ENCODE measurements at places on chromosomes 5 and 9.

- DNase-seq, result no peak
Measured at GRCh38 chr9:123362856-123363255, 6.9 kb downstream of the CRB2 start.

DNA sequence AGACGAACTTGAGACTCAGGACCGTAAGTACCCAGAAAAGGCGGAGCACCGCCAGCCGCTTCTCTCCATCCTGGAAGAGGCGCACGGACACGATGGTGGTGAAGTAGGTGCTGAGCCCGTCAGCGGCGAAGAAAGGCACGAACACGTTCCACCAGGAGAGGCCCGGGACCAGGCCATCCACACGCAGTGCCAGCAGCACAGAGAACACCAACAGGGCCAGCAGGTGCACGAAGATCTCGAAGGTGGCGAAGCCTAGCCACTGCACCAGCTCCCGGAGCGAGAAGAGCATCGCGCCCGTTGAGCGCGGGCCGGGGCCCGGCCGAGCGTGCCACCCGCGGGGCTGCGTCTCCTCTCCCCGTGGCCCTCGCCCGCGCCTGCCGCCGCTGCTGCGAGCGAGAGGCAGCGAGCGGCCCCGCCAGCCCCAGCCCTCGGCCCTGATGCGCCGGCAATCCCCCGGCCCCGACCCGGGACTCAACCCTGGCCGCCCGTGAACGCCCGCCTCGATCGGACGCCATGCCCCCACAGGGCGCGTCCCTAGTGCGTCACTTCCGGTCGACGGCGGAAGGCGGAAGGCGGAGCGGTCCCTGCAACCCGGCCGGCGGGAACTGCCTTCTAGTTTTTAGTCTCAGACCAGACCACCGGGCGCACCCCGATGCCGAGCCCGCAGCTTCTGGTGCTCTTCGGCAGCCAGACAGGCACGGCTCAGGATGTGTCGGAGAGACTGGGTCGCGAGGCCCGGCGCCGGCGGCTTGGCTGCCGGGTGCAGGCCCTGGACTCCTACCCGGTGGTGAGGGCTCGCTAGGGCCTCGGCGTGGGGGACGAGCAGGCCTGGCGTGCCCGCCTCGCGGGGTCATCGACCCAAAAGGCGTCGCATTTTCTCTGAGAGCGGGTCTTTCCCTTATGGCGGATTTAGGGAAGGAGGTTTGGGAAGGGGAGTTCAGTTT, at the start of the genes NDOR1 and TMEM203:
NDOR1 (plus strand) TSS at position 575 of the 944 bp plus-strand sequence; CDS start at position 653, 78 bp downstream.
TMEM203 (minus strand) TSS at position 523 of the 944 bp plus-strand sequence; CDS start at position 289, 234 bp downstream.
- DNase-seq, result peak; percentile 94

GRCh38 chr9:73683862-73684591, 532.4 kb downstream of the ANXA1 start:
- DNase-seq, result no peak

GRCh38 chr5:11000515-11001353, 239.7 kb upstream of the DAP start:
- DNase-seq, result no peak

GRCh38 chr9:114958021-114958843, 27.8 kb upstream of the TNFSF8 start:
- DNase-seq, result peak; percentile 50

DNA sequence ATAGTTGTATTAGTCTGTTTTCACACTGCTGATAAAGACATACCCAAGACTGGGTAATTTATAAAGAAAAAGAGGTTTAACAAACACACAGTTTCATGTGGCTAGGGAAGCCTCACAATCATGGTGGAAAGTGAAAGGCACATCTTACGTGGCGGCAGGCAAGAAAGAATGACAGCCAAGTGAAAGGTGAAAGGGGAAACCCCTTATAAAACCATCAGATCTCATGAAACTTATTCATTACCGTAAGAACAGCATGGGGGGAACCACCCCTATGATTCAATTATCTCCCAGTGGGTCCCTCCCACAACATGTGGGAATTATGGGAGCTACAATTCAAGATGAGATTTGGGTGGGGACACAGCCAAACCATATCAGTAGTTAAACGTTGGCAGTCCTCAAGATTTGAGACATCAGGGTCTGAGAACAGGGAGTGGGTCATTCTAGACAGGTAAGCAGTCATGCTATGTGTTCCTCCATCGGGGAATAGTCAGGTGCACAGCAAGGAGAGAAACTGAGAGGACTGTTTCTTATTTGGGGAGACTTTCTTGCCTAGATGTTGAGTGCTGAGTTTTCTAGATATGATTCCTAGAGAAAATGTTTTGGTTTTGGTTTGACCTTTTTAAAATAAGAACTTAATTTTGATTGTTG, 45.8 kb upstream of the ENTREP1 start:
- DNase-seq, result no peak

- no peak for DNase-seq
Measured at GRCh38 chr5:174384509-174384947, 339.0 kb downstream of the NSG2 start.

GRCh38 chr9:93020771-93021670, 37.5 kb upstream of the SUSD3 start:
- no peak for DNase-seq

DNA sequence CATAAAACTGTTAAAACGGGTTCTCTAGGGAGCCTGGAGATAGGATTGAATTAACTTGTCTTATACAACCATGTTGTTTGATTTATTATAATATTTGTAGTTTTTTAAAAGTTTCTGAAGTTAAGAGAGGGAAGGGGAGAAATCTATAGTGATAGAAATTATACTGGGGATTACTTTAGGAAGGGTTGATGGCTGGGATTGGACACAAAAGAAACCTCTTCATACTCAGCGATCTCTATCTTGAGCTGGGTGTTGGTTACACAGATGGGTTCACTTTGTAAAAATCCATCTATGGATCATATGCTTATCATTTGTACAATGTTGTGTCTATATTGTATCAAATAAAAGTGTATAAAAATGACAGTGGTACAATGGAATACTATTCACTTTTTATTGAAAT, 30.0 kb downstream of the TNPO1 start:
- no peak for DNase-seq

DNA sequence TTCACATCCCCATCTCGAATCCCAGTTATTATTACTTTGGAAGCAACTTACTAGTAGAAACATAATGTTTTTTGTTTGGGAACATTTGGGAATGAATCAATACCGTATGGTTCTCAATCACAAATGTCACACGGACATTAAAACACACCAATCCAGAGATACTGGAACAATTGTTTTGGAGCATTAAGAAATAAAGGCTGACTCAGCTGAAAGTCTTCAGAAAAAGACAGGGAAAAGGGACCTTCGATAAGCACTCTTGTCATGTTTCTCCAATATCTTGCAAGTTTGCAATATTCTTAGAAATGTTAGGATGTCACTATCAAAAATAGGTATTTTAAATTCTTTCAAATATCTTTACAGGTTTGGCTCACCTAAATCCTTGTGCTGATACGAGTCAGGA, 362.4 kb downstream of the CETN3 start:
- DNase-seq, result no peak

DNA sequence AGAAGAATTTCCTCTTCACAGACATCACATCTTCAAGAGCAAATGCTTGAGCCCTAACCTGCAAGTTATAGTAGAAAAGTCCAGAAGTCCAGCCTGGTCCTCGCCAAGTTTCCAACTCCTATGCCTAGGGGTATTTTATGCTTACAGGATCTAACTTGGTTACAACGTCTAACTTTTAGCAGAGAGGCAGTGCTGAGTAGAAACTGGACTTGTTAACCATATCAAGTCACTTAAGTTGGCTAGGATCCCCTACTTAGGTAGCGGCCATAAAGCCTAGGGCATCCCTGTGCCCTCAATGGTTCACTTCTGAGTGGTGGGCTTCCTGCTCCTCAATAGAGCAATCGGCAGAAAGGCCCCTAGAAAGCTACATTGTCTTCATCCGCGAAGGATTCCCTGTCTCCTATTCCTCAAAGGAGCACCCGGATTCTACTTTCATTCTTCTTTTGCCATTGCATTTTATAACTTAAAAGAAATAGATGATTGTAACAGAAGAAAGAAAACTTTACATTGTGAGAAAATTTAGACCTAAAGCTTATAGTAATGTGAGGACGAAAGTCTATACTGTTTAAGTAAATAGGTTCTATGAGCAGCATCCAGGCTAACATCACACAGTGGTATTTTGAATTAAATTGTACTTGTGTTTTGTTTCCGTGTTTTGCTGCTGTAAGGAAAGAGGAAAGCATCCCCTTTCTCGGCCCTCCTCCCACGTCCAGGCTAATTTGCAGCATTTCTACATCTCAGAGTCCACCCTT, 1.3 kb upstream of the MTAP start:
- no peak for DNase-seq

DNA sequence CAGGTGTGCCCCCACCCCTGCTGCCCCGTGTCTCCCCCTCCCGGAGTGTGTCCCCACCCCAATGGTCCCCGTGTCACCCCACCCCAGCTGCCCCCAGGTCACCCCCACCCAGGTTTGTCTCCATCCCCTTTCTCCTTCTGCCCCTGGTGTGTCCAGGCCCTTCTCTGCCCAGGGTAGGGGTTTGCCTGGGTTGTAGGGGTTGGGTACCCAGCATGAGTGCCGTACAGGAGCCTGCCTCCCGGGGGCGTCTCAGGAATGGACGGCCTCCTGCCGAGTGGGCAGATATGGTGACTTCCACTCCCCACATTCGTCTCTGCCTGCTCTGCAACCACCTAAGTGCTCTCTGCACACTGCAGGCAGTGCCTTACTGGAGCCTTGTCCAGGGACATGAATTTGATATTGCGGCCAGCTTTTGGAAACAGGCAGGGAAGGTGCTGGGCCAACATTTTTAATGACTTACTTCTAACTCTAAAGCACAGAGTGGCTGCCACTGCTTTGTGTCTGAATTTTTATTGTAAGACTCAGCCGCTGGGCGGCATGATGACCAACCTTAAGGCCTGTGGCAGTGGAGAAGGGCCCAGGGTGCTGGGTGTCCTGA, 6.7 kb downstream of the LRRC14B start:
- no peak for DNase-seq

DNA sequence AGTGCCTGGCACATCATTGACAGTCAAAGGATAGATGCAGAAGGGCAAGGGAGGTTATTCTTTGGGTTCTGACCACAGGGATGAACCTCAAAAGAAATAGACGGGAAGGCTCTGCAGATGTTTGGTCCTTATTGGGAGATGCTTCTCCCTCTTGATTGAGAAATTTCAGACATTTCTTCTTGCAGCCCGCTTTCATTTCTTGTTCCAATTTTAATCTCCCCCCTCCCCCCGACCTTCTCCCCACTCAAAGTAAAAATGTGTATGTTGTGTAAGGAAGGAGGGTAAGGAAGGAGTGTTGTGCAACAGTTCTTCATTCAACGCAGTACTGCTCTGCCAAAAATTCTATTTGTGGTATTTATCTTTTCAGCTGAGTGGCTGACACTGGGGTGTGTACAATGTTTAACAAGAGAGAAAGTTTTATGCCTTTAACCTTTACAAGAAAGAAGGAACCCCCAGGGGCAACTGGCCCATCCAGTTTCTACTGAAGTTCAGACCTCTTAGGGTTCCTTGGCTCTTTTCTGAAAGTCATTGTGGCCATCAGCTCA, 46.3 kb upstream of the TNFSF15 start:
- DNase-seq, result no peak

- DNase-seq, result no peak
Measured at GRCh38 chr5:138711087-138711486, 42.1 kb upstream of the CTNNA1 start.

DNA sequence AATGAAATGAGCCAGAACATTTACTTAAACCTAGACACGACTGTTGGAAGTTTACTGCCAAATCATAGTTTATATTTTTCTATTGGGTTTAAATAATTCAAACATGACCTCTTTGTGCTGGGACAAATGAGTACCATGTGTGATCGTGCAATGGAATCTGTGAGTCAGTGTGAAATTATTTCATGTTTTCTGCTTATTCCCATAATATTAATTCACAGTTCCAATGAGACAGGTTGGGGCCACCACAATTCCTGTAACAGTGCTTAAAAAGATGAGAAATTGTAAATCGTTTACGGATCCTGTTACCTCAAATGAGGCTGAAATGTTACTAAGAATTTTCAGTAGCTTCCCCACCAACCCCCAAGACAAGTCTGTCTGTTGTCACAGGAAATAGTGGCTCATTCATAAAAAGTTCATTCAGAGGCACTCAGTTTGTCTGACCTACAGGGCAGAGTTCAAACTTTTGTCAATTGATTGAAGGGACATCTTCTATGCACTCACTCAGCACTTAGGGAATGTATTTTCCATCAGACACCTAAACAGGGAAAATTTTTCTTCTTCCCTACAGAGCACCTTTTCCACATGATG, 563.9 kb upstream of the ADAMTS16 start:
- no peak for DNase-seq

- DNase-seq, result no peak
Measured at GRCh38 chr9:121734465-121734864, 83.0 kb downstream of the DAB2IP start.

- no peak for DNase-seq
Measured at GRCh38 chr9:14198841-14199455, 115.0 kb downstream of the NFIB start.

- no peak for DNase-seq
Measured at GRCh38 chr5:880816-881550, 11.6 kb downstream of the BRD9 start.

- no peak for DNase-seq
Measured at GRCh38 chr9:107971241-107971640, 481.7 kb upstream of the KLF4 start.

DNA sequence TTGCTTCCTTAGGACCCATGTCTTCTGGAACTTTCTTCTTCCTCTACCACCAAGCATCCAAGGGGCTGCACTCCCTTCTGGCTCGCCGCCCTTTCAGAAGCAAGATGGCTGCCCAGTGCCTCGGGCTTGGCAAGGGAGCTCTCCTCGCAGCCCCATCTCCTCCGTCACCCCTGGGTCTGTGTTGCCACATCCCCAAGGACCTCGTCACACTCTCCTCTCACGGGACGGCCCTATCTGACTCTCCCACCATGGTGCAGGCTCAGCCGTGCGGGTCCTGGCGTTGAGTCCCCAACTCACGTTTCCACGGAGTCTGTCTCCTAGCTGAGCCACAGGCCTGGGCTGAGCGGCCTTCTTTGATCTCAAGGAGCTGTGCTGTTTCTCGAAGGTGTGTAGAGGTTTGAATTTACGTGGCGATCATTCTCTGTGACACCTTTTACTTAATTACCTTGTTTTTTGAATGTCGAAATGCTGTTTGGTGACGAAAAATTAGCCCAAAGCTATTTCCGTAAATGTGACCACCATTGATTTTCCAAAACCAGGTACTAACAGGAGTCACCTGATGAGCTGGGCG, 15.0 kb upstream of the SCGB3A1 start:
- no peak for DNase-seq

- no peak for DNase-seq
Measured at GRCh38 chr5:151047814-151048425, 27.5 kb downstream of the GPX3 start.

GRCh38 chr5:161483721-161484120, 62.8 kb downstream of the GABRB2 start:
- no peak for DNase-seq
